CD4-positive, alpha-beta T cell treated with Interleukin-12 subunit alpha and Interleukin-12 subunit beta, for 1 hour (primary cell): ENCODE measurements at places on chromosomes 1 and 21.
A peak's percentile ranks its signal among the peaks of the same experiment; 100 is the strongest.

GRCh38 chr1:15172405-15173259, 19.1 kb downstream of the TMEM51 start:
- DNase-seq = no peak

DNA sequence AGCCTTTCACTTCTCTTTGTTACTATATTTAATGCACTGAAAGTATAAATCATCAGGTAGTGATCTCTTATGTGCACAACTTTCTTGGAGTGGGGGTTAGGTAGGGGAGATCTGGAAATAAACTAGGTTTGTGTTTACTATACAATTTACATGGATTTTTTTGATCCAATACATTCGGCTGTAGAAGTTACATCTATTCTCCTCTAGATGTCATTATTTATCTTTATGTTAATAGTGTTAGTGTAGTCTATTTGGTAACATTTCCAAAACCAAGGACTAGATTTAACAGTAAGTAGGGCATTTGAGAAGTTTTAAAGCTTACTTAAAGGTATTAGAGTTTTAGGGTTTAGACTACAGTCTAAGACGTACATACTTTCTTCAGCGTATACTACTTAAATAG, 5.4 kb downstream of the VPS45 start:
- peak; percentile 40 for DNase-seq

GRCh38 chr1:164801791-164802502, 243.0 kb downstream of the PBX1 start:
- no peak for DNase-seq

DNA sequence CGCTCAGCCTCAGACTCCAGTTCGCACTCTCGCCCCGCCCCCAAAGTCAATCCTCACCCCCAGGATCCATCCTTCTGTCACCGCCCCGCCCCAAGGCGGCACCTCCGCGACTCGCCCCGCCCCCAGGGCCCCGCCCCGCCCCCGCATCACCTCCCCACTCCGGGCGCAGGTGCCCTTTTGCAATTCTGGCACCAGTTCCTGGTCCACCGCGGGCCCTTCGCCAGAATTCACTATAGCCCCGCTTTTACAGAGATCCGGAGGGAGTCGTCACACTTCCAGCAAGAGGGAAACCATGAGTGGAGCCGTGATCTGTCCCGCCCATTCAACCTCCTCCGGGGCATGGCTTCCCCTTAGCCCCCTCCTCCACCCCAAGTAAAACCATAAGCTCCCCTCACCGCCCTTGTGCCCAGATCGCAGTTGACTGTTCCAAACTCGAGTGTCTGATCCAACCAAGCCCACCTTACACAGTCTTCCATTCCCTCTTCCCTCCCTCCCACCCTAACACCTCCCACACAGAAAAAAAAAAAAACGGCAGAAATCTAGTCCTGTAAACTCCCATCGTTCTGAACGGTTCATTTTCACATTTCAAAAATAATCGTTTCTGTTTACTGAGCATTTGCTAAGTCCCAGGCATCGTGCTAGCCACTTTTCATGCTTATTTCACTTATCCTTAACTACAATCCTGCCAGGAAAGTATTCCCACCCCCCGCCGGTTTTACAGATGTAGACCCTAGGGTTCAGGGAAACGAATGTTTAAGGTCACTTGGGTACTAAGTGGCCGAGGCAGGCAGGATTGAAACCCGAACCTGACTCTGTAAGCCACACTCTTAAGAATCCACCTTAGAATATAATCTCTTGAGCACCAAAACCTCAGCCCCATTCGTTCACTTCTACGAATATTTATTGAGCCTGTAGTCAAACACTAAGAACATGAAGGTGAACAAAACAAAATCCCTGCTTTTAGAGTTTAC, 1.3 kb upstream of the DNAJC16 start:
- peak; percentile 3 for DNase-seq

- no peak for DNase-seq
These were observed 27.1 kb upstream of the PLXNA2 start for GRCh38 chr1:208271236-208271635.

DNA sequence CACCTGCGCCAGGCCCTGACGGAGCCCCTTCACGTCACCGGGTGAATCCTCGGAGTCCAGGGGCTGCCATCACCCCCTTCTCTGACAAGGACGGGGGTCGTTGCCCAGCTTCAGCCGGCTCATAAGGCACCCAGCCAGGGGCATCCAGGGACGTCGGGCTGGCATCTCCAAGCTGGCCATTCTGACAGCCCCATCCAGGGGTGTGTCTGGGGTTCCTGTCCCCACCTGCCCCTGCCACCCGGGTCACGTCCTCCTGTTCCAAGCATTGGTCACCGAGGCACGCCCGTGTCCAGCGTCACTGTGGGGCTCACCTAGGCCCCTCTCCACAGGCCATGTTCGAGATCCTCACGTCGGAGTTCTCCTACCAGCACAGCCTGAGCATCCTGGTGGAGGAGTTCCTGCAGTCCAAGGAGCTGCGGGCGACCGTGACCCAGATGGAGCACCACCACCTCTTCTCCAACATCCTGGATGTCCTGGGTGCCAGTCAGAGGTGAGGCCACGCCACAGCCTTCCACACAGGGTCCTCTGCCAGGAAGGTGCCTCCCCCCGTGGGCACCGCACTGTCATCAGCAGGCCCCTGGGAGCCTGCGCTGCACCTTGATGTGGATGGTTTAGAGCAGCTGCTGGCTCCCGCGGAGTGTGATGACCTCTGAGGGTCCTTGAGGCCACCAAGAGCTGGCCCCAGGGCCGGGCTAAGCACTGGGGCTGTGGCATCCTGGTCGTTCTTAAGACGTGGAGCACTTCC, 14.8 kb downstream of the ARHGEF16 start:
- no peak for DNase-seq

- no peak for DNase-seq
These were observed 500.0 kb upstream of the RUNX1 start for GRCh38 chr21:35548904-35549615.

DNA sequence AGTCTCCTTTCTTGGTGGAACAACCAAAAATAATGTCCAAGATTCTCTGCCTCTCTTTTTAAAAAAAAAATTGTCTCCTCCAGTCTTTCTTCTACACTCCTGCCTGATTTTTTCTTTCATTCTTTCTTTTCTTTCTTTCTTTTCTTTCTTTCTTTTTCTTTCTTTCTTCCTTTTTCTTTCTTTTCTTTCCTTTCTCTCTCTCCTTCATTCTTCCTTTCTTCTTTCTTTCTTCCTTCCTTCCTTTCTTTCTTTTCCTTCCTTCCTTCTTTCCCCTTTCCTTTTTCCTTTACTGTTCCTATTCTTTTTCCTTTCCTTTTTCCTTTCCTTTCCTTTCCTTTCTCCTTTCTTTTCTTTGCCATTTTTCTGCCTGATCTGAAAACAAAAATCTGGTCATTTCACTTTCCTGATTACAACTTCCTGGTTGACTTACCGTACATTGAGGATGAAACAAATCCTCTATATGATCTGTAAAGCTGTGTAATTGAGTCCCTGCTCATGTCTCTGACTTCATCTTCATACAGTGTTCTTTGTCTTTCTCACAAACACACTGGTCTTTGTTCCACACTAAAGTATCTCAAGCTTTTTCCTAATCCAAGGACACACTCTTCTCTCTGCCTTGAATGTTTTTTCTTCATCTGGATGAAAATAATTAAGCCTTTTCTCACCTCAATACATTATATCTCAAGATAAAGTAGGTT, 6.1 kb upstream of the KRTAP23-1 start:
- DNase-seq = no peak

DNA sequence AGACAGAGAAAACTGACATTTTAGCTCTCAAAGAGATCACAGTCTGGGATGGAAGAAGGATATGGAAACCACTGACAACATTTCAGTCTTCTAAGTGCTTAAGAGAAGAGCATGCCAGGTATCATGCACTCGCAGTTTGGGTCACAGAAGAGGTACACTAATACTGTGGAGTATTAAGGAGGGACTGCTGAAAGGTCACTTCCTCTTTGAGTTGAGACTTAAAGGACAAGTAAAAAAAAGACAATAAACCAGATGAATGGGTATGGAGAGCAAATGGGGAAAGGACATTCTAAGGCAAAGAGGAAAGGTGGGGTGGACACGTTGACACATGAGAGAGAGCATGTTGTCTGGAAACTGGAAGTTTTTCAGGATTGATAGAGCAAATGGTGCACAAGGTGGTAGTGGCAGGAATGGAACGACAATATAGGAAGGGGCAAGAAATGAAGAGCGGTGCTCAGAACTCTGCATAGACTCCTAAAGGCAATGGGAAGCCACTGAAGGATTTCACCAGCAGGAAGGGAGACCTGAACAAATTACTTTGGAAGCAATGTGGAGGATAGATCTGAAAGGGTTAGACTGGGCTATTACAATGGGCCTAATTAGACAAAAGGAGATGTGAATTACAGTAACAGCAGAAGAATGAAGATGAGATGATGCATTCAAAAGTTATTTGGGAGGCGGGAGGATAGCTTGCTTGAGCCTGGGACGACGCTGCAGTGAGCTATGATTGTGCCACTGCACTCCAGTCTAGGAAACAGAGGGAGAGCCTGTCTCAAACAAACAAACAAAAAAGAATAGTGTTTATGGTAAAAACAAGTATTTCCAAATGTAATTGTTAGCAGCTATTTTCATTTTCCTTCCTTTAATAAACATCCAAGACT, 11.1 kb downstream of the DIPK1A start:
- DNase-seq = no peak

GRCh38 chr1:223269006-223269405, 95.0 kb downstream of the SUSD4 start:
- no peak for DNase-seq

- DNase-seq = no peak
These were observed 5.6 kb upstream of the SLC26A9 start for GRCh38 chr1:205948886-205949285.

DNA sequence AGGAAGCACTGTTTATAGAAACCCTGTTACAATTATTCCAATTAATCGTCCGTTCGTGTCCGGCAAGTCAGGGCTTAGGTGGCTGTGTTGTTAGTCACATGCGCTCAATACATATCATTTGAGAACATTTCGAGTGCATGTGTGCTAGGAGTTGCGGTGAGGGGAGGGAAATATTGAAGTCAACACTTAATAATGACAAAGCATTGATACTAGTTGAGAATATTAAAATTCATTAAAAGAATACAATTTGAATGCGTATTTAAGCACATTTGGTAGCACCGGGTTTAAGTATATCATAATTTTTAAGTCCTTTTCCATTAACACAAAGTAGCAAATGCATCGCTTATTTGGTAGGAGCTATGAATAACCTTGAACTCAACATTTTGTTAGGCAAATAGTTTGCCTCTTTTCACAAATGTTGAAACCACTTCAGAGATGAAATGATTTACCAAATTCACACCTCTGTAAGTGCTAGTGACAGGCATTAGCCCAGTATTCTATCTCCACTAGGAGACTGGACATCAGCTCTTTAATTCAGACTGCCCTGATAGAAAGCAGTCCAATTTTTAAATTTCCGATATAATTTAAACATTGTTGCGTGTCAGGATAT, 1.1 kb upstream of the SERBP1 start:
- no peak for DNase-seq

- no peak for DNase-seq
These were observed 39.0 kb downstream of the LRP8 start for GRCh38 chr1:53288790-53289429.

DNA sequence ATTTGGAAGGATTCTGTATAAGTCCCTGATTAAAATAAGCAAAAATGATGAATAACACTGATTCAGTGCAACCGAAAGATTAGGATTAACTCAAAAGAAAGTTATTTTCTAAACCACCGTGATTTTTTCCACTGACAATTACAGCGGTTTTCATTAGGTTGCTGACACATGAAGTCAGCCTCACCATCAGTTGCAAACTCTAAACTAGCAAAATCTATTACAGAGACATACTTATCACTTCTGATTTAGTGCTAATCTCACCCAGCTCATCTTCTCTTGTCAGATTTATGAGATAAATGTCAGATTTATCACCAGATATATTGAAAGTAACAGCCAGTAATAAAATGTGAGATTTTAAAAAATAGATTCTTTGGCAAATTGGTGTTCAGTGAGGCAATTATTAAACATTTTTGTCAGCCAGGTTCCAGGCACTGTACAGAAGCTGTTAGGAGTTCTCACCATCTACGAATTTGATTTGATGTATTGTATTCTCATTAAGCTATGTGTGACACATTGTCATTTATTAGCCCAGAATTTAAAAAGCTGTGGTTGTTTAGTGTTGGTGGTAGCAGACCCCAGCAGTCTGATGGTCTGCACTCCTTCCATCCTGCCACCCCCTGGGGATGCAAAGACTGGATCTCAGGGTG, 37.3 kb upstream of the LGALS8 start:
- no peak for DNase-seq

GRCh38 chr1:105087506-105087905, 1337.8 kb downstream of the AMY1C start:
- no peak for DNase-seq

DNA sequence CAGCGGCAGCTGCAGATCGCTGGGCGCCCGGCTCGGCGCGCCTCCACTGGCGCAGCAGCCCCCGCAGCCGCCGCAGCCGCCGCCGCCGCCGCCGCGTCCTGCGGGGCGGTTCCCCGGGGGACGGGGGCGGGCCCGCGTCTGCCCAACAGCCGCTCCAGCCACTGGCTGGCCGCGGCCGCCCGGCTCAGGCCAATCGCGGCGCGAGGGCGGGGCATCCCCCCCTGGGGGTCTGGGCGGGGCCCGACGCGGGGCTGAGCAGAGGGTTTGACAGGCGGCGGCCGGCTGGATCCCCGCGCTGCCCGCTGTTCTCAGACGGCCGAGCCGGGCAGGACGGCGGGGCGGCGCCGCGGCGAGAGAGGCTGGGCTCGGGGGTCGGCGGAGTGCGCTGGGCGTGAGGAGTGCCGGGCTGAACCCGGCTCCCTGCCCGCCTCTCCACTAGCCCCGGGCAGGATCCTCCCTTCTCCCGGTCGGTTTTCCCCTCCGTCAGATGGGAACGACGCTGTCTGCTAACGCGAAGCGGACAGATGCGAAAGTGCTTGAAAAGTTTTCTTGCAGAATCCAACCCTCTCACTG, at the start of gene GLIS1:
TSS of gene GLIS1 (minus strand) at position 56 of the 573 bp plus-strand sequence. CDS start 1,100 bp downstream, outside the sequence.
- peak; percentile 45 for DNase-seq

GRCh38 chr1:161037661-161038522, 872 bp downstream of the TSTD1 start:
- no peak for DNase-seq

- no peak for DNase-seq
These were observed 622.9 kb downstream of the MATN1 start for GRCh38 chr1:30100524-30100862.

DNA sequence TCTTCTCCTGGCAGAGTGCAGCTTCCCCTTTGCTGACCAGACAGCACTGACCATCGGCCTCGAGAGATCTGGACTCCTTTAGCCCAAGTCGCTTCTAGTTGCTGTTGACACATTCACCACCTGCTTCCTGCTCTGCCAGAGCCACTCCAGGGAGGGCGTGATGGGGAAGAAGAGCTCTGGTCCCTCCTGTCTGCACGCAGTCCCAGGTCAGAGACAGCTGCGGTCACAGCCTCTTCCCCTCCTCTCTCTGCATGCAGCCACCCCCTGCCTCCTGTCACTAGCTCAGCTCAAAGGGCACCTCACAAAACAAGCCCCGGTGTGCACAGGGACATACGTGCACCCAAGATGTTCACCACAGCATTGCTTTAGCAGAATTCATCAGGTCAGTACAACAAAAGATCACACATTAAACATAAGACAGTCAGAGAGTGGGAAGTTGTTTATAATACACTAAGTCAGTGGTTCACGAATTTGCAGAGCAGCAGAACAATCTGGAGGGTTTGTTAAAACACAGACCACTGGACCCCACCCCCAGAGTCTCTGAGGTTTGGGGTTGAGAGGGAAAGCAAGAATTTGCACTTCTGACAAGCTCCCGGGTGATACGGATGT, 132.9 kb downstream of the SYF2 start:
- DNase-seq = peak; percentile 37
